ENCODE measurements at places on chromosomes 6 and 20.

GRCh38 chr20:59210186-59210585, 46.6 kb downstream of the ZNF831 start:
- DNase-seq: no peak

GRCh38 chr6:79413562-79414002, 123.6 kb downstream of the LCA5 start:
- no peak for DNase-seq

DNA sequence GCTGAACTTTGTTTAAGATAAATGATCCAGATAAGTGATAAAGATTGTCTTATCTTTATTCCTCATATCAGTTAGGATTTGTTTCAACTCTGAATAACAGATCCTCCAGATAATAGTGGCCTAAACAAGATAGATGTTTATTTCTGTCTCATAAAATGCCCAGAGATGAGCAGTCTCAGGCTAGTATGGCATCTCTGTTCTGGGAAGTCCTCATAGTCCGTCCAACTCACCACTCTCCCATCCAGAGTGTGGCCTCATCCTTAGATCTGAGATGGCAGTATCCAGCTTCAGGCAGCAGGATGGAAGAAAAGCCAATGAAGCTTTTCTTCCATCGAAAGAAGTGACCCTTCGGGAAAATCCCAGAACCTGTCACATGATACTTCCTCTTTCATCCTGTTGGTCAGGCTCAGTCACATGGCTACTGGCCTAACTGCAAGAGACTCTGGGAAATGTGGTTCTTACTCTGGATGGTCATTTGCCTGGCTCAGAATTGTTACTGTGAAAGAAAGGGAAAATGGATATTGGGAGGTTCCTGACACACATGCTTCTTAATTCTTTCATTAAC, 29.4 kb upstream of the TAGAP start:
- DNase-seq: no peak

GRCh38 chr6:111614833-111615582, 9.3 kb upstream of the TRAF3IP2 start:
- DNase-seq: no peak

GRCh38 chr6:10451394-10451793, 36.5 kb upstream of the TFAP2A start:
- no peak for DNase-seq

- DNase-seq: no peak
Observed at GRCh38 chr6:13635948-13636658, 21.0 kb downstream of the NOL7 start.

DNA sequence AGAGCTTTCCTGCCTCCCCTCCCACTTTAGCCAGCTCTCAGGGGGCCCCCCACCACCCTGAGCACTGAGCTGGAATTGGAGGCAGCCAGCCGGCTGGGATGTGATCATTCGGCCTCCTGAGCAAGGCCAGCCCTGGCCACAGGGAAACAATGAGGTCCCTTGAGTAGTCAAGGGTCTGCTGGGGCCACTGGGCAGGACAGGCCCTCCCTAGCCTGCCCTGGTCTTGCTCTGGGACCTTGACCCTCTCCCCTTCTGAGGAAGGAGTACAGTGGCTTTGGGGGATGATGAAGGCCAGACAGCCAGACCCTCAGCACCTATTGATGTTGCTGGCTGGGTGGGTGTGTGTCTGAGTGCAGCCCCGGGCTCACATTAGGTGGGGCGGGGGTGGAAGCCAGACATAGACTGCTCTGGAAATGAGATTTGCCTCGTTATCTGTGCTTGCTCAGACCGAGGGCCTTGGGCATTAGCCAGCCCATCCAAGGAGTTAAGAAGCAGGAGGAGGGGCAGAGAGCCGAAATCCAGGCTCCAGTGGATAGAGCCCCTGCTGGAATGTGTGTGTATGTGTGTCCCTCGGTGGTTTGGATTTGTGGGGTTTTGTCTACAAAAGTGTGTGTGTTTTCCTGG, 21.3 kb downstream of the CD40 start:
- no peak for DNase-seq

- DNase-seq: no peak
Observed at GRCh38 chr20:62138912-62139311, 4.3 kb downstream of the PSMA7 start.

DNA sequence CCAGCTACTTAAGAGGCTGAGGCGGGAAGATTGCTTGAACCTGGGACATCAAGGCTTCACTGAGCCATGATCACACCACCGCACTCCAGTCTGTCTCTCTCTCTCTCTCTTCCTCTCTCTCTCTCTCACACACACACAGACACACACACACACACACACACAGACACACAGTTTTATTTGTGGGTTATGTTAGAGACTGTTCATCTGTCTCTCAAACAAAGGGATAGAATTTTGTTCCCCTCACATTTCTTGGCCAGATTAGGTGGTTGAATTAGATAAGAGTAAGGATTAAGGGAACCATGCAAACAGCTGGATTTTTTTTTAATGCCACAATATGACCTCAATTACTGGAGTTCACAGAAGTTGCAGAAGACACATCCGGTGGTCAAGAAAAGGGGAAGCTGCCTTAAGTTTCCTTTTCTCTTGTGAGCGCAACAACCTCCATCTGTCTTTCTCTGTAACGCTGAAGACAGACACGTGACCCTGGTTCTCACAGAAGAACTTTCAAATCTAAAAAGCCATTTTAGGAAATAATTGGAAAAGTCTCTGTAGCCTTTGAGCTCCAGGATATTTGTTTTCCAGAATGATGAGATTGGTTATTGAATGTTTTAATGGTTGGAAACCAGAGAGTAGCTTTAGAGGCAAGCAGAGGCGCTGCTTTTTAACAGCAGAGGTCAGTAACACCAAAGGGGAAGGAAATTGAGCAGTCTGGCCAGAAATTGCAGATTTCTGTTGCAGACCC, 32.9 kb upstream of the LGSN start:
- no peak for DNase-seq

- DNase-seq: no peak
Observed at GRCh38 chr6:170036916-170037315, 254.0 kb downstream of the DLL1 start.
